ENCODE measurements at places on chromosomes 11 and 22. TPM values are rescaled to one million over a fixed set of nuclear protein-coding genes. Genes with fewer than 3 reads are reported as not detected.
A peak's percentile ranks its signal among the peaks of the same experiment; 100 is the strongest.

Gene OR10W1
- total RNA-seq: not detected

GRCh38 chr22:30561402-30562189, 12.9 kb downstream of the GAL3ST1 start:
- no peak for DNase-seq

DNA sequence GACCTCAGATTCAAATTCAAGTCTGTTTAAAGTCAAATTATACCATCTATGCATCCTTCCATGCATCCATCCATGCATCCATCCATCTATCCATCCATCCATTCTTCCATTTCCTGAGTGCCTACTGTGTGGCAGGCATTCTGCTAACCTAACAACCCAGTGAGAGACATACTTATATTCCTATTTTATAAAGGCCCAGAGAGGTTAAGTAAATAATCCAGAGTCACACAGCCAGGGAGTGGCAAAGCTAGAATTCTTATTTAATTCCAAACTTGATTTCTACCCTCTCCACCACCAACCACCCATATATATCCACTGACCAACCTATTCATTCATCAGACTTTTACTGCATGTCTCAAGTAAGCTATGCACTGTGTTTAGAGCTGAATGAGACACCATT, 53.8 kb downstream of the LRRC74B start:
- no peak for DNase-seq

Gene KLHL35
- total RNA-seq: 2.4 TPM

GRCh38 chr11:14411818-14412217, 52.8 kb upstream of the RRAS2 start:
- peak; percentile 51 for DNase-seq

DNA sequence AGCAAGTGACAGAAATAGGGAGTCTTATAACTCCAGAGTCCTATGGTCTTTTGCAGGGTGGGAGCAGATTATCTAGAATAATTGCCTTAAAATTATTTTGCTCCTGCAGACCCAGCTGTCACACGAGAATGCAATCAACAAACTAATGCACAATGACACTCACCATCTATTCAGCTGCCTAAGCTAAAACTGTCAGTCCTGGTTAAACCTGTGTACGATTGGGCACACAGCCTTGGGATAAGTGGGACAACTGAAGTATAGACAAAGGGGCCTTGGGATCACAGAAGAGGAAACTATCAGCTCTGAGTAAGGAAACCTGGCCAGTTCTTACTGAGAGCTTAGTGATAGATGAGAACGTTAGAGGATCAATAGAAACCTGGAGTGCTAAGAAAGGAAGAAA, 595.9 kb upstream of the KIRREL3 start:
- DNase-seq: no peak

- DNase-seq: no peak
These were observed 52.8 kb downstream of the CBL start for GRCh38 chr11:119258983-119259382.

GRCh38 chr11:122229481-122230384, 113.7 kb upstream of the BLID start:
- no peak for DNase-seq

DNA sequence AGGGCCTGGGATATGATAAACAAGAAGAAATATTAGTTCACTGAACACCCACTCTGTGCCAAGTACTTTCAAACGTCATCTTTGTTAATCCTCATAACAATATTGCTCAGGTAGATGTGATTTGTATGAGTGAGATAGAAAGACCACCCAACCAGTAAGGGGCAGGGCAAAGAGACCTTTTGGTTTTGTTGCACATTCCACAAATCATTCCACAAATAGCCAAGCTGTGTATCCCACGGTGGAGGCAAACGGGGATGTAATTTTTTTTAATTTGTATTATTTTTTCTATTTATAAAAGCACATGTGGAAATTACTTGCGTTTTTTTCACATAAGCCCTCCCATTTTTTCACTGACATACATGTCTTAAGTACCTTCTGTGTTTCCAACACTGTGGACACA, 29.0 kb downstream of the LAYN start:
- no peak for DNase-seq

Gene STX5
- 32.2 TPM for total RNA-seq

Gene MS4A3
- total RNA-seq: not detected

GRCh38 chr22:32562401-32562800, 87.8 kb downstream of the FBXO7 start:
- DNase-seq: no peak

DNA sequence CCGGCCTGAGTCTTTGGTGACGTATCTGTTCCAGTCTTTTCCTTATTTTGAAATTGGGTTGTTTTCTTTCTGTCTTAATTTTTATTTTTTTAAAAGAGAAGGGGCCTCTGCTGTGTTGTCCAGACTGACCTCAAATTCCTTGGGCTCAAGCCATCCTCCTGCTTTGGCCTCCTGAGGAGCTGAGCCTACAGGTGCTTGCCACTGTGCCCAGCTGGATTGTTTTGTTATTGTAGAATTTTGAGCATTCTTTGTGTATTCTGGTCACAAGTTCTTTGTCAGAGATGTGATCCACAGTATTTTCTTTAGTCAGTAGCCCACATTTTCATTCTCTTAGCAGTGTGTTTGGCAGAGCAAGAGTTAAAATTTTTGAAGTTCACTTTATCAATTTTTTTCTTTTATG, 100.1 kb downstream of the ATXN10 start:
- no peak for DNase-seq

DNA sequence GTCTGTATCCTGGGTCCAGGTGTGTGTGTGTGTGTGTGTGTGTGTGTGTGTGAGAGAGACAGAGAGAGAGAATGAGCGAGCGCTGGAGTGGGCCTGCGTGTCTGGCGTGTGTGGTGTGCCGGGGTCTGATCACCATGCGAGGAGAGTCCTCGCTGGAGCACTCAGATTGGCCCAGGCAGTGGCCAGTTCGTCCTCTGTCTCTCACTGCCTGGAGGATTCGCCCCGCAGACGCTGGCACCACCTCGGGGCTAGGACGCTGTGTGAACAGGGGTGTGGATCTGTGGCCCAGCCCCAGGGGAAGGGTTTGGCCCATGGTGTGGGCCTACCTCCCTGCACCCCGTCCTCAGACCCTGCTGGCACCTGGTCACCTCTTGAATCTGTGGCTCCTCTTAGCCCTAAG, 11.6 kb upstream of the CACNA1I start:
- DNase-seq: no peak

Gene APLP2
- total RNA-seq: 500 TPM

GRCh38 chr11:76408171-76408965, 27.2 kb downstream of the GVQW3 start:
- no peak for DNase-seq

DNA sequence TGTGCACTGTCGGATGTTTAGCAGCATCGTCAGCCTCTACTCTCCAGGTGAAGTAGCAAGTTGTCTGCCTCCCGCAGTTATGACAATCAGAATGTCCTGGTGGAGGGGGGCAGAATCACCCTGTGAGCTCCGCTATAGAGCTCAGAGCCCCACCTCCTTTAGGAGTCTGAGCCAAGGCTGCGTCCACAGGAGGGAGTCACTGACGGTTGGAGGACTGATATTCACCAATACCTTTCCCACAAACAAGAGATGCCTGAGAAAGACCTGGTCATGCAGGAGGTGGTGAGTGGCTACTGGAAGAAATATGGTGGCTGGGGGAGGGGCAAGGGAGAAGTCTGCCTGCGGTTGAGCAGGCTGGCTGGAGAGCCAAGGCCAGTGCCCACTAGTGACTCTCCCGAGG, 41.7 kb upstream of the ADA2 start:
- DNase-seq: no peak

GRCh38 chr11:46677991-46678740, 22.3 kb downstream of the ARHGAP1 start:
- no peak for DNase-seq

- no peak for DNase-seq
These were observed 59.1 kb downstream of the KCNC1 start for GRCh38 chr11:17793642-17794170.

Gene GAL3ST3
- not detected for total RNA-seq

GRCh38 chr22:50064453-50064852, 6.4 kb upstream of the TTLL8 start:
- DNase-seq: no peak

Gene SLC22A12
- total RNA-seq: not detected

DNA sequence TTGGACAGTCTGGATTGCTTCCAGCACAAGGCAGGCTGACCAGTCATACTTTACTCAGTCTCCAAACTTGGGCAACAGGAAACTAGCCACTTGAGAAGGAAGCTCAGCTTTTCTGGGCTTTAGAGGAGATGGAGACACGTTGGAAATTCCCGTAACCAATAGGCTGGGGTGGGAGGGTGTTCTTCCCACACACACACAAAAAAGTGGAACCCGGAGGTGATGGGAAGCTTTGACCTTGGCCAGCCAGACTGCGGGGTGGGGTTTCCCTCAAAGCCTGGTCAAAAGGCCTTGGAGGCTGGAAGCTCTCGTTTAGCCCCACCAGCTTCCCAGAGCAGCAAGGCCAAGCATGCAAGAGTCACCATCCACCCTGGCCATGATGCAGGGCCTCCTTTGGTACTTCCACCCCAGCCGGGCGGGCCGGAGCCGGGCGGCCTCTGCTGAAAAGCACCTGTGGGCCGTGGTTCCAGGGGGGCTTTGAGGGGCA, 126.2 kb downstream of the BCR start:
- DNase-seq: no peak

Gene TMEM126B
- total RNA-seq: 37.3 TPM

- no peak for DNase-seq
These were observed 7.1 kb upstream of the VSTM5 start for GRCh38 chr11:93857413-93858120.

Gene OR8B4
- total RNA-seq: not detected

GRCh38 chr22:28044546-28045173, 125.6 kb upstream of the PITPNB start:
- no peak for DNase-seq

Gene GPHA2
- not detected for total RNA-seq

DNA sequence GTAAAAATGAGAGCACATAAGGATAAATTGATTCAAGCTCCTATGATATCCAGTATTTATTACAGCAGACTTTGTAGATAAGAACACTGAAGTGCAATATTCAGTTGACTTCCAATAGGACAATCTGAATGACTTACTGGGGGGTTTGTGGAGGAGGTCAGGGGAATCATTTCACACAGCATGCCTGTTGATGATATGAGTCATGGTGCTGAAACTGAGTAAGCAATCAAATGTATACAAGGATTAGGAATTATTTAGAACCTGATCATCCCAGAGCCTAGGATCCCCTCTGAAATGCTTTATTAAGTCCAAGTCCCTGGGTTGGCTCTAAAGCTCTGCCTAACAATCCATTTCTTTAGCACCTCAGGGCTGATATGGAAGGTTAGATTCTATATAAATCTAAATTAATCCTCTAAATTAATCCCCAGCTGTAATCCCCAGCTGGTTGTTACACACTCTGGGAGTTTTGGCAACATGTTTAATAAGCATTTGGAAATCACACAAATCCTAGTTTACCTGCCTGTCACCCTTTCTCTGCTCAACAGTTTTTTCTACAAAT, 326.4 kb downstream of the GUCY1A2 start:
- no peak for DNase-seq

DNA sequence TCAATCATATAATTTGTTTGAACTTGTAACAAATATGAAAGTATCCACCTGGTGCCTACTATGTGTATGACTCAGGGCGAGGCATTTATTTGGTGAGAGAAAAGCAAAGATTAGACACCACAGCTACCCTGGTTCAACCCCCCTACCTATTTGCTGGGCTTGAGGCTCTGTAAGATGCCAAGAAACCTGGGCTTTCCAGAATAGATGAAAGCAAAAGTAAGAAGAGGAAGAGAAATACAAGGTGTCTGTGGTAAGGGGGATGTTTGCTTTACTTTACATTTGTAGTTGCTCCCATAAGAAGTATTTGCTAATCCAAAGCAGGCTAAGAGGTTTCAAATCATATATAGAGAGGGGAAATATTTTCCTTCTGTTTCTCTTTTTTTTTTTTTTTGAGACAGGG, 61.7 kb downstream of the DDI1 start:
- no peak for DNase-seq

DNA sequence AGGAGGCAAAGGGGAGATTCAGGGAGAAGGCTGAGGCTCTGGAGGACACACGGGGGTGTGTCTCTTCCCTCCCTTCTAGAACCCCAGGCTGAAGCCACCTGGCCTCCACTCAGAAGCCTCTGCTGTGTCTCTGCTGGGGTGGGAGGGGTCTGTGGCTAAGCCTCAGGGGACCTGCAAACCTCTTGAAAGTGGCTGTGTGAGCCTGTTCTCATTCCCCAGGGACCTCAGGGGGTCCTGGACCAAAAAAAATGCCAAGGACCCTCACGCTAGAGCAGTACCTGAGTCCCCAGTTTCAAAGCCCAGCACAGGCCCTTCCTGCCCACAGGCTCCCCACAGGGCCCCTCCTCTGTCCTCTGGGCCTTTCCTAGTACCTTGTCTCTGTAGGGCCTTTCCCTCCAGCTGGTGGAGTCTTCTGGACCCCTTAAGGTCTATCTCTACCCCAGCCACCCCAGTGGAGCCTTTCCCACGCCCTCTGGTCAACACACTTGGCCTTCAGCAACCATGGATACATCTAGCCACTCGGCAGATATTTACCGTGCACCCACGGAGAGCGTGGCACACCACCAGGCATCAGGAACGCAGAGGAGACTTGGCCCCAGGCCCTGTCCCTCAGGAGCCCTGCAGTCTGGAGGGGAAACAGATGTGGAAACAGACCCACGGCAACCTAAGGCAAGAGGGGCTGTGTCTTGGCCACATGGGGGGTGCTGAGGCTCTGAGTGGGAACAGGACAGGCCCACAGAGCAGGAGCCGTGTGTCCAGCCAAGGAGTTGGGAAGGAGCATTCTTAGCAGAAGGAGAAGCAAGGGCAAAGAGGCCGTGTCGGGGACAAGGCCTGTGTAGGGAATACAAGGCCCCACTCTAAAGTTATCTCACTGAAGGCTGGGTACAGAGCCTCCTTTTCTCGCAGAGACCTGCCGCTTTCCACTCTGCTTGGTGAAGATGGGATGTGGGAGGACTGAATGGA, 18.5 kb downstream of the PLA2G6 start:
- DNase-seq: no peak

- no peak for DNase-seq
These were observed 33.8 kb downstream of the SYT13 start for GRCh38 chr11:45252134-45252856.

Gene MRTFA
- total RNA-seq: 61.8 TPM

GRCh38 chr11:5701055-5701577, 11.5 kb downstream of the TRIM22 start:
- no peak for DNase-seq

Gene FOLR1
- not detected for total RNA-seq

Gene C11orf87
- 0.09 TPM for total RNA-seq

DNA sequence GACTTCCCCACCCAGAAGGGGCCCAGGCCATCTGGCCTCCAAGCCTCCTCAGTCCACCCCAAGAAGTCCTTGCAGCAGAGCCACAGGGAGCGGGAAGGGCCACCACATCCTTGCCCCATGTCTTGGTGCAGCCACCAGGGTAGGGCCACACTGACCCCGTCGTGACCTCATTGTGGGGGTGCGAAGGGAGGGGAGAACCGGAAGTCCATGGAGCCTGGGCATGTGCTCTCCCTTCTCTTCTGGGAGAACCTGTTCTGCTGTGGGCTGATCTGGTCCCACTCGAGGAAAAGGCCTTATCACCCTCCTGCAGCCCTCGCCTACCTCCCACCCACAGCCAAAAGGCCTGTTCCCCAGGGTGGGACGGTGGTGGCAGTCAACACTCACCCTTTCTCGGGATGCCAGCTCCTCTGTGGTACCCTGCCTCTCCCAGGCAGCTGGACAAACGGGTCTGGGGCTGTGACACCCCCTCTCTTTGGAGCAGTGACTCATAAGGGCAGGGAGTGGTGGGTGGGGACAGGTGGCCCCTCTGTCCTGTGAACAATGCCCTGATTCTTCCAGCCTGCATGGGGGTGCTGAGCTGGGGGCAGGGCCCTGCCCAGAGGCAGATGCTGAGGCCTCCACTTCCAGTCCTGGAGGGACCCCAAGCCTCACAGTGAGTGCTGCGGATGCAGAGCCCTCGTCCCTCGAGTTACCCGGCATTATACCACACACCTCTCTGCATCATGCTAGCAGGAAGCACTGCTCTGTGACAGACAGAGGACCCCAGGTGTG, 14.6 kb upstream of the CTSD start:
- DNase-seq: no peak
